A549 treated with ZK216348 at 1 μM for 4 hours (cell line): ENCODE measurements at places on chromosomes 2 and 18. TPM values are rescaled to one million over a fixed set of nuclear protein-coding genes. Genes with fewer than 3 reads are reported as not detected.

The GPBAR1 gene
- total RNA-seq = 0.09 to 0.19 TPM (median 0.12 TPM) in 3 of 5 replicates, not detected in the others

The MPP4 gene
- 0.06 to 0.13 TPM (median 0.10 TPM) in 3 of 5 replicates, not detected in the others for total RNA-seq

The DSEL gene
- total RNA-seq = 0.25 to 0.52 TPM (median 0.40 TPM) in 5 replicates

The ALK gene
- total RNA-seq = not detected in 5 replicates

The DCC gene
- total RNA-seq = not detected in 5 replicates

The GPR17 gene
- 0.19 TPM in 1 of 5 replicates, not detected in the others for total RNA-seq

The BCL11A gene
- 0.07 to 0.78 TPM (median 0.51 TPM) in 3 of 5 replicates, not detected in the others for total RNA-seq

The SEMA4C gene
- total RNA-seq = 12.2 to 25.7 TPM (median 20.2 TPM) in 5 replicates

The ZBTB7C gene
- total RNA-seq = 0.05 to 0.32 TPM in 2 of 5 replicates, not detected in the others
